Uterus (tissue), 4 donors: ENCODE measurements at places on chromosomes 3 and 15.

GRCh38 chr3:133572158-133573053 is 1.1 kb upstream of the CDV3 start:
- DNase-seq = no peak

DNA sequence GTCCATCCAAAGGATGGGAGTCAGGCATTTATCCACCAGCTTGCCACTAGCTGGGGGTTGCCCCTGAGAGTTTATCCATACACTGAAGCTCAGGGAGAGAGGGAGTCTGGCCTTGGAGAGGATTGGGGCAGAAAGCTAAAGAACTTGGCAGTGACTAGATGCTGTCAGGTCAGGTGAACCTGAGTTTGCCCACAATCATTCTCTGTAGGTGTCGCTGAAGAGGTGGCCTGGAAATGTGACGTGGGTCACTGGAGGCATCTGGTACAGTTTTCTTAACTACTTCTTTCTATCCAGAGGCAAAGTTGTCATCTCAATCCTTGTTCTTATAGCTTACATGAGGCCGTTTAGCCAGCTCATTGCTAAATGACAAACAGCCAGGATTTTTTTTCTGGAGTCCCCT is 298.0 kb upstream of the CTNNB1 start:
- DNase-seq = no peak

GRCh38 chr3:71055257-71056001 is 528.1 kb downstream of the FOXP1 start:
- DNase-seq = no peak

GRCh38 chr3:17054982-17055343 is 170.2 kb downstream of the PLCL2 start:
- no peak for DNase-seq

DNA sequence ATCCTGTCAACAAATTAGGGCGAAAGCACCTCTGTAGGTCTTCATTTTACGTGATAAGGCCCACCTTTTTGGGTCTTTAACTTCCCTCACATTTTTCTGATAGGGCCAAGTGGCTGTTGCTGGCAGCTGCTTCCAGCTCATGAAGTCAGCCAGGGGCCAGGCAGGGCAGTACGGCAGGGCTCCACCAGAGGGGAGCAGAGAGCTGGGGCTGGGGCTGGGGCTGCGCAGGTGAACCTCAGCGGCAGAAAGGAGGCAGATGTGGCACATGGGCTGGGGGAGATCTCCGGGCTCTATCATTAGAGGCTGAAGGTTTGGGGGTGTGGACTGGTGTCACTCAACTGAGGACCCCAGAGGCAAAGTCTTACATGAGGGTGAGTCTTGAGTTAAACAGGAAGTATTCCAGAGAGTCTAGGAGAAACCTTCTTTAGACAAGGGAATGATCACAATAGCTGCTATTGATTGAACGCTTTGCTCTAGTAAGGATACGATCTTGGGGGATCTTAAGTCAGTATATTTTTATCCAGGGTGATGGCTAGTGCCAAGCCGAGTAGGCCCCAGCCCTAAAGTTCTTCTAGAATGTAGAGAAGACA is 62.8 kb upstream of the MEX3B start:
- DNase-seq = peak; percentile 26

DNA sequence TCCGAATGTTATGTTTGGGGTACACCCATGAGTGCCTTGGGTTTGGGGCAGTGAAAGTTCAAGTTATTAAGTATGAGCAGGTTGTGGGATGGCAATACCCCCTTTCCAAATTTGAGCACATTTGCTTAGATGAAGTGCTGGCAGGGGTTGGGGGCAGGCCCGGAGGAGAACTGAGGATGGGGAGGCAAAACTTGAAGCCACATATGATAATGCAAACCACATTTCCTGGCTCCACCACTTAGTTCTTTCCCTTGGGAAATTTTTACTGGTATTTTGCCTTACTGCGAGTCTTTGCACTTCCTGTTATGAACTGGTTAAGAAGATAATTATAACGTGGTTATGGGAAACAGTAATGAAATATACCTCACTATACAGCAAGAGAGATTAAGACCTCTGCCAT is 336.0 kb upstream of the ONECUT1 start:
- no peak for DNase-seq

DNA sequence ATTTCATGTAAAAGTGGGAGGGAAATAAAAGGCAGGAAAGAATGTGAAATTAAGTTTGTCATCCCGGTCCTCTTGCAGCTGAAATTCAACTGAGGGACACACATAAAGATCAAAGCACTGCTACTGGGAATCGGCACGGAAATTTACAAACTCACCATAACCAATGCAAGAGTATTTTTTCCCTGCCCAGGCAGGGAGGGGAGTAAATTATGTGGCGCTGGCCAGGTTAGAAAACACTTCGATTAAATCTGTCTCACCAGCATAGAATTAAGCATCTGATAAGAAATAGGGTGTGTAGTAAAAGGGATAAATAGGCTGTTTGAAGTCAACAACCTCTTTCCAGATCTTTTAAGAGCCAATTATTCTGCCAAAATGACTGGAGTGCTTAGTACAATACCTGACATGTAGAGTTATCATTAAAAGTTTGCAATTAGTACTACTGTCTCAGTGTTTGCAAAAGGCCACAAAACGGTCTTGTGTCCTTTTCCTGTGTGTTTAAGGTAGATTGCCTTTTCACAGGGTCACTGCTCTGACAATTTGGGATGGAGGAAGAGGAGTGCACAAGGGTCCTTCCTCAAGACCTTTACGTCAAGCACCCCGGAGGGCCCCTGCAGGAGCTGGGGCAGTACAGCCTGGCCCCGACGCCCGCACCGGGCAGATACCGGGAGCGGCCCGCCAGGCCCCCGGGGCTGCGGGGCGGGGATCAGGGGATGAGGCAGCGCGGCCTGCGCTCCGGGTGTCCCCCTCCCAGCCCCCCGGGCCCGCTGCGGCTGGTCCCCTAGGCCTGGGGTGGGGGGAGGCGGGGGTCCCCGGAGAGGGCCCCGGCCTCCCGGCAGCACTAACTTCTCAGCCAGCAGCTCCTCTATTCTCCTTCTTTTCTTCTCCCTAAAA is 651 bp downstream of the UBA3 start:
- no peak for DNase-seq

DNA sequence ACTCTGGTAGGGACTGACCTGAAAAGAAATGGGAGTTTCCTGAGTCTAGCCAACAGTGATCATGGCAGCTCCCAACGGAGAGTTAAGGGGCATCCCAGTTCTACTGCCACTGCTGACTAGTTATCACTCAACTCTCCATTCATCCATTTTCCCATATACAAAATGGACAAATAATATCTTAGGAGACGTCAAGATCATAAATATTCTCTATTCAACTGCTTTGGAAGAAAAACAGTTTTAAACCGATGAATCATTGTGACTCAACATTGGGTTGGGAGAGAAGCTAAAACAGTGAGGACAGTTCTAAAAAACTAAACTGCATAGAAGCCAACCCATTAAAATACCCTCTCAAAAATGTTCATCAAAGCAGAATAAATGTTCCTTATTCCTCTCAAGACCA is 57.6 kb upstream of the CHRM5 start:
- DNase-seq = no peak

DNA sequence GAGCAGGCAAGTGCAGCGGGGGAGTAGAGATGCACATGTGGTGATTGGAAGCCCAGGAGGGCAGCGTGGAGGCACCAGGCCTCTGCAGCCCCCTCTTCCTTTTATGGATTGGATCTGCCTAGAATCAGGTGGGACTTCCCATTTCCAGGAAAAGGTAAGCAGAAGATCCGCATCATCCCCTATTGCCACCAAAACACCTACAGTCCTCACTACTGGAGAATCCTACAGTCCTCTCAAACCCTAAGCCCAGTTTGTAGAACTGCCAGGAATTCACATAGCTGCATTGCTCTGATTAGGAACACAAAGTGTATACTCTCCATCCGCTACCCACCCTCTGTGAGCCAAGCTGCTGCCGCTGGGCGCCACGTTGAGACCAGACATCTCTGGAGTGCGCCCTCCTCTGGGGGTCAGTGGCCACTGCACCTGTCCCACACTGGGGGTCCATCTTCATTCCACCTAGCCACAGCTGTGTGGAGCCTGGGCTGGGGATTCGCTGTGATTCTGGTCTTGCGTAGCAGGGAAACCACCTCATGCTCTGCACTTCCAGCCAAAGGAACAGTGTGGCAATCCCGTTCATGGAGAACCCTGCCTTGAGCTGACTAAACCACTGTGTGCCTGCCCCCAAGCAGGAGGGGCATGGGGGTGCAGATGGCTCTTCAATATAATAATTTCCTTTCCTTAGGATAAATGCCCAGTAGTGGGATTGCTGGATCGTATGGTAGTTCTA is 88.9 kb upstream of the PTX3 start:
- DNase-seq = no peak

DNA sequence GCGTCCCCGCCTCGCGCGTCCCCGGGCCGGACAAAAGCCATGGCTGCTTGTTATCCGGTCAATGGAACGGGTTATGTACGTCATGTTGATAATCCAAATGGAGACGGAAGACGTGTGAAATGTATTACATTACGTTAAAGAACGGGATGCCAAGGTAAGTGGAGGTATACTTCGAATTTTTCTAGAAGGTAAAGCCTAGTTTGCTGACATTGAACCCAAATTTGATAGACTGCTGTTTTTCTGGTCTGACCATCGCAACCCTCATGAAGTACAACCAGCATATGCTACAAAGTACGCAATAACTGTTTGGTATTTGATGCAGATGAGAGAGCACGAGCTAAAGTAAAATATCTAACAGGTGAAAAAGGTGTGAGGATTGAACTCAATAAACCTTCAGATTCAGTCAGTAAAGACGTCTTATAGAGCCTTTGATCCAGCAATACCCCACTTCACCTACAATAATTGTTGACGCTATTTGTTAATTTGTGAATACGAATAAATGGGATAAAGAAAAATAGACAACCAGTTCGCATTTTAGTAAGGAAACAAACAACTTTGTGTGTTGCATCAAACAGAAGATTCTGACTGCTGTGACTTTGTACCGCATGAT is 19.8 kb downstream of the WDR73 start:
- DNase-seq = no peak
